ENCODE measurements at places on chromosomes 6 and 20. TPM values are rescaled to one million over a fixed set of nuclear protein-coding genes. Genes with fewer than 3 reads are reported as not detected.

DNA sequence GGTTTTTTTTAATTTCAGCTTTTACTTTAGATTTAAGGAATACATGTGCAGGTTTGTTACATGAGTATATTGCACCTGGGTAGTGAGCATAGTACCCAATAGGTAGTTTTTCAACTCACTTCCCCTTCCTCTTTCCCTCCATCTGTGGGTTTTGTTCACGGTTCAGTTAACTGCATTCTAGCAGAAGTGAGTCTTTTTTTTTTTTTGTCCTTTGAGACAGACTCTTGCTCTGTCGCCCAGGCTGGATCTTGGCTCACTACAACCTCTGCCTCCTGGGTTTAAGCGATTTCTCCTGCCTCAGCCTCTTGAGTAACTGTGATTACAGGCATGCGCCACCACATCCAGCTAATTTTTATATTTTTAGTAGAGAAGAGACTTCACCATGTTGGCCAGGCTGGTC lies 8.7 kb downstream of the UBR2 start:
- no peak for DNase-seq

MACROD2 gene
- total RNA-seq, result 2.2 TPM

DNA sequence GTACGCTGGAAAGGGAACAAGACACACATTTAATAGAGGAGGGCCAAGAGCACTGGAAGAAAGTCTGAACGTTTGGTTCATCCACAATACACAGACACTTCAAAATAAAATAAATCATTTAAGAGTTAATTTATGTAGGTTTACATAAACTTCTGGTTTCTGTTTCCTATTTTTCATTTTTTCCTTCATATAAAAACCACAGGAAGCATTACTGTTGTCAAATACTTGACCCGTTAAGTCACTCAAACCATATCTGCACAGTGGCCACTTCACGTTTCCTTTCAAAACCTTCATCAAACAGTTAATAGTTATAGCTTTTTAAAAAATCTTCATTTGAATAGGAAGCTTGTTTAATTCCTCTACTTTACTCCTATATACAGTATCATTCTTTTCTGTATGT lies 257.6 kb upstream of the THEMIS start:
- DNase-seq, result no peak

- DNase-seq, result no peak
Observed at GRCh38 chr6:16966791-16967469, 134.9 kb upstream of the STMND1 start.

BICRAL gene
- 6.0 TPM for total RNA-seq

GRCh38 chr6:162708971-162709370 lies 18.6 kb downstream of the PRKN start:
- no peak for DNase-seq

SRF gene
- 52.2 TPM for total RNA-seq

GRCh38 chr6:14596410-14596809 lies 478.8 kb downstream of the CD83 start:
- peak; percentile 17 for DNase-seq

ID4 gene
- total RNA-seq, result 3.5 TPM

- DNase-seq, result peak; percentile 68
Observed at GRCh38 chr6:113857556-113858479, 673 bp downstream of the MARCKS start.

- no peak for DNase-seq
Observed at GRCh38 chr20:24537210-24537609, 67.8 kb downstream of the SYNDIG1 start.

LKAAEAR1 gene
- not detected for total RNA-seq
